ENCODE measurements at places on chromosomes 3 and 15. TPM values are rescaled to one million over a fixed set of nuclear protein-coding genes. Genes with fewer than 3 reads are reported as not detected.

- no peak for DNase-seq
These were observed 63.6 kb upstream of the TRAK1 start for GRCh38 chr3:42027571-42027970.

DNA sequence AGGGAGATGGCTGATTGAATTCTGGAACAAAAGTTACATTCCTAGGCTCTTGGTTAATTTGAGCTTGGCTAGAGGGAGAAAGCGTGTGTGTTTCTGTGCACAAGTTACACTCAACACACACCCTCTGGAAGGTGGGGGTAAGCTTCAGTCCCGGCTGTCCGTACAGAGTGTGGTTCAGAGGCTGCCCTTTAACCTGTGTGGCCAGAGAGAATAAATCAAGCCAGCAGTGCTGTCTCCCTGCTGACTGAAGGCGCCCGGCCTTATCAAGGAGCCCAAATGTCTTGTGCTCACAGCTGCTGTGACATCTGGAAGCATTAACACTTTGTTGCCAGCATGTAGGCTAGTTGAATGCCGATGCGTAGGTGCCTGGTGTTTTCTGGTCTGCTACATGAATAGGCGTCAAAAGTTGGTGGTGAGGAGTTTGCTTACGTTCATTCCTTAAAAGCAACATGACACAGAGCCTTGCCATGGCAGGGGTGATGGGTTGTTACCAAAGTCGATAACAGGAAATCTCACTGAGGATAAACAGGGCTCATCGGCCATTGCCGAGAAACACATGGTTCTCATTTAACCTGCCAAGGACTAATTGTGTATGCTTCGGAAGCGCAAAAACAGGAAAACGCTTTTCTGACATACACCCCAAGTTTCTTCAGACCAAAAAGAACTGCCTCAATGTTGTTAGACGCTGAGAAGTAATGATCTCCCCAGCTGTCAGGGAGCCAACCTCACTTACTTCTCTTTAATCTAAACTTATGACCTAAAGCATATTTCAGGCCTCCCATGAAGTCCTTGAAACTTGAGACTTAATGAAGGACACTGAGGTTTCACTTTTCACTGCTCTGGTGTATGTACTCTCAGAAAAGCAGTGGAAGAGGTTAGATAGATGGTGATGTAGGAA, 95.8 kb upstream of the CTDSPL start:
- DNase-seq = peak; percentile 47

- no peak for DNase-seq
These were observed 197.2 kb downstream of the VGLL3 start for GRCh38 chr3:86793786-86794185.

A4GNT gene
- total RNA-seq = not detected

DNA sequence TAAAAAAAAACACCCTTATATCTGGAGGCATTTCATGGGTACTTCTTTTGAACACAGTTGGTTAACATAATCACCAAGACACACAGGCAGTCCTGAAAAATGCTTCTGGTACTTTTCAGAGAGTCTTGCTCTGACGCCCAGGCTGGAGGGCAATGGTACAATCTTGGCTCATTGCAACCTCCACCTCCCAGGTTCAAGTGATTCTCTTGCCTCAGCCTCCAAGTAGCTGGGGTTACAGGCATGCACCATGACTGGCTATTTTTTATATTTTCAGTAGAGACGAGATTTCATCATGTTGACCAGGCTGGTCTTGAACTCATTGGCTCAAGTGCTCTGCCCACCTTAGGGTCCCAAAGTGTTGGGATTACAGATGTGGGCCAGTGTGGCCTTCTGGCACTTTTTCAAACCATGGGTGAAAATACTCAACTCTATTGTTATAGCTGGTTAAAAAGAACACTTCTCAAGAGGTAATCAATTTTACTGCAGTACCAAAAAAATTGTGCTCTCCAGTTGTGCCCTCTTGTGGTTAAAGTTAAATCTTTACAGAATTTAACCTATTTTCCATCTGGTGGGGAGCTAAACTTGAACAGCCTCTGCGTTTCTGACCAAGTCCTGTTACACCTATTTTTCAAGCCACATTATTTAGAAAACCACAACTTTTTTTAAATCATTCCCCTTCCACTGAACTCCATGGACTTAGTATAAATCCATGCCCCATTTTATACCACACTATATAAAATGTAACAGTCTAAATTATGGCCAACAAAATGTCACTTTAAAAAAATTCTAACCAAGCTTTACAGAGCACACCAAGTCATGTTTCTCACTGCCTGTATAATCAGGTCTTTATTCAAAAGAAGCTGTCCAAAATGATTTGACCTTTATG, 1.2 kb upstream of the SNAPC5 start:
- no peak for DNase-seq

- DNase-seq = no peak
These were observed 53.5 kb downstream of the TFDP2 start for GRCh38 chr3:142095841-142096240.

FGD5 gene
- 62.5 TPM for total RNA-seq

- DNase-seq = no peak
These were observed 7.9 kb upstream of the BCL2A1 start for GRCh38 chr15:79978655-79979514.

- no peak for DNase-seq
These were observed 50.3 kb downstream of the ZMAT3 start for GRCh38 chr3:179021119-179021903.

SH2D7 gene
- 2.3 TPM for total RNA-seq

HCLS1 gene
- 48.7 TPM for total RNA-seq

- DNase-seq = no peak
These were observed 104.9 kb upstream of the ST8SIA2 start for GRCh38 chr15:92288755-92289154.

GRCh38 chr3:174775603-174776002, 83.5 kb upstream of the NAALADL2 start:
- DNase-seq = no peak

IRAK2 gene
- 2.7 TPM for total RNA-seq

EAF2 gene
- total RNA-seq = 5.2 TPM

FLNB gene
- 119 TPM for total RNA-seq

- no peak for DNase-seq
These were observed 210.8 kb upstream of the SEMA6D start for GRCh38 chr15:47506329-47507100.

DNA sequence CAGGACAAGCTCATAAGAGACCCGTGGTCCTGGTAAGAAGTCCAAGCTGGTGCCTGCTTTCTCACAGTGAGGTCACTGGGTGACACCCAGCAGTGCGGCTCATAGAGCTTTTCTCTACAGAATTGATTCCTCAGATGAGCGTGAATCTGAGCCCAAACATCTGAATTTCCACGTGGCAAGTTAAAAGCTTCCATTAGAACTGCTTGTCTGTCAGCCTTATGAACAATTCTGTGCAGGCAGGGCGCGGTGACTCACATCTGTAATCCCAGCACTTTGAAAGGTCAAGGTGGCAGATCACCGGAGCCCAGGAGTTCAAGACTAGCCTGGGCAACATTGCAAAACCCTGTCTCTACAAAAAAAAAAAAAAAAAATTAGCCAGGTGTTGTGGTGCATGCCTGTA, 113.1 kb upstream of the ABHD17C start:
- DNase-seq = no peak

- no peak for DNase-seq
These were observed 227.3 kb upstream of the C2CD4B start for GRCh38 chr15:62392376-62392775.

DNA sequence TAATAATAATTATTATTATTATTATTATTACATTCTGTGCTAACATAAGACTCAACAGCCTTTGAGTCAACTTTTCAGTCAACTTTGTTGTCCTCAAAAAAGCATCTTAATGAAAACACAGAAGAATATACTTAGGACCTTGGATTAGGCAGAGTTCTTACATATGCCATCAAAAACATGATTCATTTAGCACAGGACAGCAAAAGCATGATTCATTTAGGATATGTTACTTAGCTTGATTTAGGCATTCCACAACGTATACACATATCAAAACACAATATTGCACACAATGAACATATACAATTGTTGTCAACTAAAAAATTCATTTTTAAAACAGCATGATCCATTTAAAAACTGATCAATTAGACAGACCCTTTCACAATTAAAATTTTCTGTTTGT, 213.0 kb downstream of the FMN1 start:
- DNase-seq = no peak

DNA sequence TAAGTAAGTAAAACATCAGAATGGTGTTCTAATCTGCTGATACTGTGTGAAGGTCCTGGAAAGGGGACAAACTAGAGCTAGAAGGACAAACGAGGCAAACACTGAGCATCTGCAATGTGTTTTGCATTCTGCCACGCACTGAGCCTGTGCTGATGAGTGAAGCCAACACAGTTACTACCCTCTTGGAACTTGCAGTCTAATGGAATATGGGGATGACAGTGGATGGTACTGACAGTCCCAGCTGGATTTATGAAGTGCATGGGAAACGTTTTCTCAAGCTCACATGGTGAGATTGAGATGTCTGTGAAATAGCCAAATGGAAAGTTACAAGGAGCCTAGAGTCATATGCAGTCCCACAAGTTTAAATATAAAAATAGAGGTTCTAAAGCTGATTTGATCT, 86.6 kb downstream of the FOXB1 start:
- DNase-seq = no peak

GRCh38 chr15:80160570-80161156, 7.9 kb downstream of the FAH start:
- peak; percentile 73 for DNase-seq

- DNase-seq = no peak
These were observed 14.6 kb upstream of the PRKCD start for GRCh38 chr3:53146319-53146891.

MUC4 gene
- 0.14 TPM for total RNA-seq

OR5AC2 gene
- not detected for total RNA-seq

- peak; percentile 8 for DNase-seq
These were observed 46.4 kb downstream of the KLF15 start for GRCh38 chr3:126310816-126311215.

SLC27A2 gene
- 22.9 TPM for total RNA-seq

DNA sequence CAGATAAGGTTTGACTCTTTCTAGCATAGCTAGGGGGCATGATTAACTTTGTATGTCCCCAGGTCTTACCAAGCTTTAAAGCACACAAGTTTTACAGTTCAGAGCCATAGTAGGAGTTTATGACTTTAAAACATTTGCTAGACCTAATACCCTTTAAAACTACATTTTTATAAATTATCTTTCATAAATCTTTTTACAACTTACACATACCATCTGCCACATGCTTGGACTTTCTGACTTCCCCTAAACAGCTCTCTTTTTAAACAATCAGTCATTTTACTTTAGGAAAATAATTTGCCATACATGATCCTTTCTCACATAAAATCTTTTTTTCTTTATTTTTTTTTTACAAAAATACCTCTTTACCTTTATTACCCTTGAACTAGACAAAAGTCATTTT, 735.3 kb upstream of the CADM2 start:
- DNase-seq = no peak

MPI gene
- 46.0 TPM for total RNA-seq

- no peak for DNase-seq
These were observed 3.1 kb downstream of the CHRNB4 start for GRCh38 chr15:78637776-78638435.

GRIP2 gene
- 2.1 TPM for total RNA-seq

PDCD10 gene
- 33.5 TPM for total RNA-seq

GRCh38 chr3:3240986-3241385, 61.5 kb upstream of the CRBN start:
- DNase-seq = no peak

DNA sequence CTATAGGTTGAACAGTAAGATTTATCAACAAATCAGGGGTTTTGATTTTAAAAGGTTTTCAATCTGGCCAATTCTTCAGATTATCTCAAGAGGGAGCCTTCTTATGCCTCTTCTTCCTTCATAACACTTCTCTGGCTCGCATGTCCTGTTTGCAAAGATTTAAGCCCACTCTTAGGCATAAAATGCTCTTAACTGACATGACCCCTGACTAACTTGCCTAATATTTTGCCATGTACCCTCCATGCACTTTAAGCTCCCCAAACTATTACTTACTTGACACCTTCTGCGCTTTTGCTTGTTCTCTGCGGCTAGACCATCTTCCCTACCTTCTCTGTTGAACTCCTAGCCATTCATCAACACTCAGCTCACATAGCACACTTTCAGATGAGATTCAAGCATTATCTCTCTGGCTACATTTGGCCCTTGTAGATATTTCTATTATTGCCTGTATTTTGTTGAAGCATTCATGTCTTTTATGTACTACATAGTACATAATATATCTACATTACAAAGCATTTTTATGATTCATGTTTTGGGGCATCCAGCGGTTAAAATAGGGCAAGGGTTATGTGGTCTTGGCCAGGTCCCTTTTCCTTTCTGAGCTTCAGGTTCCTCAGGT, 1.0 kb upstream of the ARIH1 start:
- no peak for DNase-seq

- DNase-seq = no peak
These were observed 1151.8 kb upstream of the ALCAM start for GRCh38 chr3:104214937-104215336.

- no peak for DNase-seq
These were observed 73.9 kb downstream of the CPN2 start for GRCh38 chr3:194277104-194277785.

DNA sequence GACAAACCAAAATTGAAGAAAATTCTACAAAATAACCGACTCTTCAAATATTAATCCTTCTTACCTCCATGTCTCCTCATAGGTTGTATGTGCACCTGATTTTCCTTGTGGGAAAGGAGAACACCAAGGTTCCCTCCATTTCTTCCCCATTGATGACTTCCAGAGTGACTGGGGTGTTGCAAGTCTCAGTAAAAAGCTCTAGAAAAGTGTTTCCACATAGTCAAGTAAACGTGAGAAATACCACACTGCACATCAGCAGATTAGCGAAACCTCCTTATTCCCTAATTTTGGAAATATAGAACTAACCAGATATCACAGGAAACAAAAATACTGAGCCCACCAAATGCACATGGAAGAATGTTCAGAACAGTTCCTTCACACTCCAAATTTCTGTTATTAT, 4.9 kb upstream of the RPN1 start:
- no peak for DNase-seq

PTH1R gene
- total RNA-seq = 11.7 TPM

THSD4 gene
- total RNA-seq = 71.2 TPM

- no peak for DNase-seq
These were observed 26.9 kb upstream of the PLSCR2 start for GRCh38 chr3:146496251-146496650.

PLA2G4B gene
- 20.7 TPM for total RNA-seq

- DNase-seq = no peak
These were observed 335.2 kb upstream of the CTDSPL start for GRCh38 chr3:37526511-37526910.

LTK gene
- total RNA-seq = 2.5 TPM
